ENCODE measurements at places on chromosomes 11 and 22.
A peak's percentile ranks its signal among the peaks of the same experiment; 100 is the strongest.

GRCh38 chr11:95501761-95502266, 270.8 kb upstream of the SESN3 start:
- DNase-seq = no peak

DNA sequence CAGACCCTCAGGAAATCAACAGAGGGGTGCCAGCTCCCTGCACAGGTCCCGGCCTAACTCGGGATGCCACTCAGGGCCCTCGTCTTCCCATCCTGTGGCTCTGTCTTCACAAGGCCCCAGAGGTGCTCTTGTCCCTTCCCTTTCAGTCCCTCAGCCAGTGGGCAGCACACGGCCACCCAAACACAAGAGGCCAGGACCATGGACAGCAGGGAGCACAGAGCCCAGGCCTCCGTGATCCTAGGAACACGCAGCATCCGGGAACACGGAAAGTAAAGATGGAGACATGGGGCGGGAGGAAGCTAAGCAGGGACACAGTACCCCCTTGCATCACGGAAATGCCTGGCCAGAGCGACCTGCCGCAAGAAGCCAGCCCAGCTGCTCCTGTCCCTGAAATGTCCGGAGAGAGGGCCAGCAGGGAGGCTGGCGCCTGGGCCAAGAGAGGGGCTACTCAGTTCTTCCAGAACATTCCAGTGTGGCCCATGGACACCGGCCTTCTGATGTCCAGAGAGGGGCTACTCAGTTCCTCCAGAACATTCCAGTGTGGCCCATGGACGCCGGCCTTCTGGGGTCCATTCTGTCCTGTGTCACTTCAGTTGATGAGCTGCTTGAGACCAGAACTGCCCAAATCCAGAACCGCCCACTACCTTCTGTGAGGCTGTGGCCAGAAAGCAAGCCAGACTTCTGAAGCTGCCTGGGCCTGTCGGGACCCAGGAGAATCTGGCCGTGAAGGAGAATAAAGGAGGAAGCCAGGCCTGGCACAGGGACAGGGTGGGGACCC, 274.0 kb downstream of the BRD1 start:
- no peak for DNase-seq

GRCh38 chr11:64499261-64500004, 91.6 kb upstream of the SLC22A12 start:
- DNase-seq = peak; percentile 83

DNA sequence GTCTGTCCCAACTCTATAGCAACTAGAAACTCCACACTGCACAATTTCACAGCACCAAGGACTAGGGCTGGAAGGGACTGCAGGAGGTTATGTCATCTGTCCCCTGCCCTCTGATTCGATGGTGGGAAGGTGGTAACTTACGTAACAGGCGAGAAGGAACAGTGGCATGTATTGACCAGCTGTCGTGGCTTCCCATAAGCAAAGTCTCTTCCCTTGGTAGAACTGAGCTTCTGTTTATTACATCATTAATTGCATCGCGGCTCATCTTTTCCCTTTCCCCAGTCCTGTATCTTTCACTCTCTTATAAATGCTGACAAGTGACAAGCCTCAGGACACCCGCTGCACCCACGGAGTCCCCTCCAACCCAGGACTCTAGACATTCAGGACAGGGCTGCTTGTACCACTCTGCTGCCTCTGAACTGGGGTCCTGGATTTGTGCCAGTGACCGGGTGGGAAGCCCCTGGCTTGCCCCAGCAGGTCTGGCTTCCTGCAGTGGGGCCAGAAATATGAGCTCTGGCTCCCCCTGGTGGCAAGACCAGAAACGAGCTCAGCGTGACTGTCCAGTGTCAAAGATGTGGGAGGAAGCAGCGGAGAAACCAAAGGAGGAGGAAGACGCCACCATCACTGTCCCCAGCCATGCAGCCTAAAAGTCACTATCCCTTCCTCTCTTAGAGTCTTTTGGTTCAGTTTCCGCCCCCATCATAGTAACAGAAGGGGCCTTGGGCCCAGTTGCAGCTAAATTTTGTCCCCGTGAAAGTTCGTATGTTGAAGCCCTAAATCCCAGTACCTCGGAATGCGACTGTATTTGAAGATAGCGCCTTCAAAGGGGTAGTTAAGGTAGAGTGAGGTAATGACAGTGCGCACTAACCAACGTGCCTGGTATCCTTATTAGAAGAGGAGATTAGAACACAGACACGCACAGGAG, 84.5 kb downstream of the ISX start:
- peak; percentile 15 for DNase-seq

- DNase-seq = no peak
Observed at GRCh38 chr22:31692186-31692886, 30.3 kb upstream of the PISD start.

- peak; percentile 6 for DNase-seq
Observed at GRCh38 chr11:83836883-83837654, 550.9 kb upstream of the CCDC90B start.

DNA sequence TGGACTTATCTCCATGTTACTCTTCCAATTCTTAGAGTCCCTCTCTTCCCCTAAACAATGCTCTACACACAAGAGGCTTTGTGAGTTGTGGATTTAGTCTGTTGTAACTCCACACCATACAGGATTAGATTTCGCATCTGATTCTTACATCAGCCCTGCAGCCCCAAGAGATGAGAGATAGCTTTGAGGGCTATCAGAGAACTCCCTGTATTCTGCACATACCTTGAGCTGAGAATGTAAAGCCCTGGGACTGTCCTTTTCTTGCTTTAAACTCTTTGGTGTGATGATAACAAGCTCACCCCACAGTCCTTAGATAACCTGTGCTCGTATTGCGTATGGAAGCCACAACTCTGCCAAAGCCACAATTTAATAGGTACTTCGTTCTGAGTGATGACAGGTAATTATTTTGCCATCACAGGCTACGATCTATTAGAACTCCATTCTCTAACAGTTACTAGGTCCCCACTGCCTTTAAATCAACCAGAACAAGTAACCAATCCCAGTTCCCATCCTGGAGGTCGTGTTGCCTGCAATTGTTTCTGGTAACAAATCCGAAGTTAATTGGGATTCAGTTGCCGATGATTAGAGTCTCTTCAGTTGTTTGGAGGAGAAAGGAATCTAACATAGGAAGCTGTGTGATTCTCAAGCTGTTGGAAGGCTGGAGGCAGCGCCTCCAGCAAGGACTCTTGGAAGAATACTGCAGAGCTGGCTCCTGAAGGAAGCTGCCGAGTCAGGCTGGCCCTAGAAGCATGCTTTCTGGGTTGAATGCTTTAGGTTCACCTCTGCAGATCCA, 1.3 kb upstream of the PARVG start:
- no peak for DNase-seq

- no peak for DNase-seq
Observed at GRCh38 chr11:77126861-77127234, 1.2 kb upstream of the MYO7A start.

GRCh38 chr11:118448294-118448693, 12.0 kb downstream of the KMT2A start:
- DNase-seq = no peak

GRCh38 chr11:57092028-57092698, 89.6 kb upstream of the LRRC55 start:
- DNase-seq = no peak

- no peak for DNase-seq
Observed at GRCh38 chr22:25492841-25493734, 71.4 kb upstream of the GRK3 start.

DNA sequence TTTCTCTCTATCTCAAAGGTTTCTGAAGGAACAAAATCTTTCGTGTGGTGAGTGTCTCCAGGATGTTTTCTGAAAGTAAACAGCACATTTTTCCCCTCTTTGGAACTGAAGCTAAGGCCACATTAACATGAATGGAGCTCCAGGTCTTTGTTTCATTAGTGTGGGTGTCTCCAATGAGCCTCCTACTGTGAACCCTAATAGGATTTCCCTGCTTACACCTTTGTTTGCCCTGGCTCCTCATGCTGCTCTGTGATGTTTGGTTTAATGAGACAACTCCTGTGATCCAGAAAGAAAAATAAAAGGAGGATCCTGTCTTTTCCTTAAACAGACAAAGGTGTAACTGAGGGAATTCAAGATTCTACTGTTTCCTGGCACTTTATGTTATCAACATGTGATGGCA, 76.9 kb upstream of the SLC6A5 start:
- no peak for DNase-seq

DNA sequence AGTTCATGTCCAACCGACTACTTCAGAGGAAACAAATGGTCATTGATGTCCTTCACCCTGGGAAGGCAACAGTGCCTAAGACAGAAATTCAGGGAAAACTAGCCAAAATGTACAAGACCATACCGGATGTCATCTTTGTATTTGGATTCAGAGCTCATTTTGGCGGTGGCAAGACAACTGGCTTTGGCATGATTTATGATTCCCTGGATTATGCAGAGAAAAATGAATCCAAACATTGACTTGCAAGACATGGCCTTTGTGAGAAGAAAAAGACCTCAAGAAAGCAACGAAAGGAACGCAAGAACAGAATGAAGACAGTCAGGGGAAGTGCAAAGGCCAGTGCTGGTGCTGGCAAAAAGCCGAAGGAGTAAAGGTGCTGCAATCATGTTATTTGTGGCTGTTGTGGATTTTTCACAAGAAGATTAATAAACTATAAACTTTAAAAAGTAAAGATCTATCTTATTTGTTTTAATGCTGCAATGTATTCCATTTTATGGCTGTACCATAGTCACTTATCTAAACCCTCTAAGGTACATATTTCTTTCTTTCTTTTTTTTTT, 20.1 kb upstream of the HIPK3 start:
- no peak for DNase-seq

GRCh38 chr11:72491001-72491400, 56.7 kb upstream of the CLPB start:
- DNase-seq = no peak

DNA sequence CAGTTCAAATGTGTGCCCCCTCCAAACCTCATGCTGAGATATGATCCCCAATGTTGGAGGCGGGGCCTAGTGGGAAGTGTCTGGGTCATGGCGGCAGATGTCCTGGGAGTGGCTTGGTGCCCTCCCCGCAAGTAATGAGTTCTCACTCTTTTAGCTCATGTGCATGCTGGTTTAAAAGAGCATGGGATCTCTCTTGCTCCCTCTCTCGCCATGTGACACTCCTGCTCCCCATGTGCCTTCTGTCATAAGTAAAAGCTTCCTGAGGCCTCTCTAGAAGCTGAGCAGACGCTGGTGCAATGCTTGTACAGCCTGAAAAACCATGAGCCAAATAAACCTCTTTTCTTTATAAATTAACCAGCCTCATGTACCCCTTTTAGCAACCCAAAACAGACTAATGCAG, 98.8 kb downstream of the SGSM3 start:
- DNase-seq = no peak

DNA sequence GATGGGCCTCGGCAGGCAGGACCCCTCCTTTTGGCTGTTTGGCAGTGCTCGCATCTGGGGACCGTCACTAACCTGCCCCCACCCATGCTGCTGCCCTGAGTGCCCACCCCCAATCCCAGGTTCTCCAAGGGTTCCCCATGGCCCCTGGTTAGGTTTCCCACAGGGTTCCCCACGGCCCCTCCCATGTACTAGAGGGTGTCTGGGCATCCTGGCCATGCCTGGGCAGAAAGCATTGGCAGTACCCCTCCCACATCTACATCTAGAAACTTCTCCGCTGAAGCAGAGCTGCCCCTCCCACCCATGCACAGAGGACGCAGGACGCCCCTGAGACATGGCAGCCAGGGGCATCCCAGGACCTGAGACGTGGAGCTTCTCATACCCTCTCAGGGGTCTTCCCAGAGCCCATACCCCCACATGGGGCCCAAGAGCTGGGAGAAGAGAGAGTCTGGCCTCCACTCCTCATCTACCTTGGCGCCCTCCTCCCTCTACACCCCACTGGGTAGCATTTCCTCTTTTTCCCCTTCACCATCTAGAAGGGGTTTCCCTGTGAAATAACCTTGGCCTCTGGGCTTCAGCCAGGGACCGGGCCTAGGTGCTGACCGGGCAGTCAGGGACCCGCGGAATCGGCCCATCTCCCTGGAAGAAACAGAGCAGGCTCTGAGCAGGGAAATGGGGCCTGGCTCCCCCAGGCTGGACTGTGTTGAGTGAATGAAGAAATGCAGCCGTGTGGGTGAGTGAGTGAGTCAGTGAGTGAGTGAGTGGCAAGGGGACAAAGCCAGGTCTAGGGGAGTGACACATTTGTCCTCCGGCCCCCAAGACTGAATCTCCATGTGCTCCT, 987.3 kb downstream of the BRD1 start:
- no peak for DNase-seq

- no peak for DNase-seq
Observed at GRCh38 chr11:7651700-7652099, 21.6 kb downstream of the CYB5R2 start.

DNA sequence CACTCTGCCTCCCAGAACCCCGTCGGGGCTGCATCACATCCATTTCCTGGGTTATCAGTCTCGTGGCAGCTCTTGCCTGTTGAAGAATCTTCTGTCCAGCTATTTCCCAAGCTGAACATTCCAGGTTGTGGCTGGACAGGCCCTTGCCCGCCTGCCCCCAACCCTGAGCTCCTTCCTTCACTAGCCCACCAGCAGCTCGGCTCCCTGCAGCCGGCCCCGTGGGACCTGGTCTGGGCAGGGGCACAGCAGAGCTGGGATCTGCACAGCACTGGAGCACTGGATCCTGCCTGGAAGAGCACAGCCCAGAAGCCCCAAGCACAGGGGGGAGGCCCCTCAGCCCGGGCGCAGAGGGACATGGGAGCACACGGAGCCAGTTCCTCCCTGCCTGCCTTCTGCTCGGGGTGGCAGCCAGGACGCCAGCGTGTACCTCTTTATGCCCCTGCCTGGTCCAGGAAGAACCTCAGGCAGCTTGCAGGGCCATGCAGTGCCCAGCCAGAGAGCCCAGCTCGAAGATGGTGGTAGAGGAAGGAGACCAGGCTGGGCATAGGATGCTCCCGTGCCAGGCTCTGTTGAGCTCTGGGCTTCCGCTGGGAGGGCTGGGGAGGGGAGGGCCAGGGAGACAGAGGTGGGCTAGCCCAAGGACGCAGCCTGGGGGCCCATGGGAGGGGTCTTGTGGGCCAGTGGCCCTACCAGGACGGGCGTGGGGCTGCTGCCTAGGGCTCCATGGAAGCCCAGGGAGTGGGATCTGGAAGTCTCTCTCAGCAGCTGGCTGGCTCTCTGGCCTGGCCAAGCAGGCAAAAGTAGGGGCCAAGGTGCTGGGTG, 16.6 kb upstream of the GNB1L start:
- no peak for DNase-seq

GRCh38 chr11:1927026-1927847, 7.7 kb downstream of the TNNT3 start:
- no peak for DNase-seq

DNA sequence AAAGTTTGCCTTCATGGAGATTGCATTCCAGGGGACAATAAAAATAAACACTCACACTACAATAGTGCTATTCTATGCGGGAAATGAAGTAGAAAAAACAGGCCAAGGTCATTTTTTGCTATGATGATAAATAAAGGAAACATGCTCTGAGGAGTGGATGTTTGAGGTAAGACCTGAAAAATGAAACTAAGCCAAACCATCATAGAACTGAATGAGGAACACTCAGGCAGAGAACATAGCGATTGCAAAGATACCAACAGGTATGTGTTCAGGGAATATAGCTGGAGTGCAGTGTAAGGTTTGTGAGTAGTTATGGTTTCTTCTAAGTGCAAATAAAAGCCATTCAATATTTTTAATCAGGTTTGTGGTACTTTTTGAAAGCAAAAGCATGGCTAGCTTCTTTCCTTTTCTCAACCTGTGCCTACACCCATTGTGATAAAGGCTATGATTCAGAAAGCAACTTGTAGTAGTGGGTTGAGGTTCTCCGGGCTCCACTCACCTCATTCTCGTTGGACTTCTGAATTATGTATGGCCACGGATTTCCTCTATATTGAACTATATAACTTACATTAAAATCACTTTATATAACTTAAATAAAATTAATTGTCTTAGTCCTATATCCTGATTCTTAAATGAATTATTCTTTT, 278.2 kb upstream of the CHORDC1 start:
- DNase-seq = no peak

GRCh38 chr11:92340839-92341238, 116.2 kb downstream of the FAT3 start:
- DNase-seq = peak; percentile 17

All from GDM1 (cell line).